ENCODE measurements at places on chromosomes 3 and 15.

GRCh38 chr3:111237946-111238345 lies 166.3 kb downstream of the NECTIN3 start:
- no peak for DNase-seq

DNA sequence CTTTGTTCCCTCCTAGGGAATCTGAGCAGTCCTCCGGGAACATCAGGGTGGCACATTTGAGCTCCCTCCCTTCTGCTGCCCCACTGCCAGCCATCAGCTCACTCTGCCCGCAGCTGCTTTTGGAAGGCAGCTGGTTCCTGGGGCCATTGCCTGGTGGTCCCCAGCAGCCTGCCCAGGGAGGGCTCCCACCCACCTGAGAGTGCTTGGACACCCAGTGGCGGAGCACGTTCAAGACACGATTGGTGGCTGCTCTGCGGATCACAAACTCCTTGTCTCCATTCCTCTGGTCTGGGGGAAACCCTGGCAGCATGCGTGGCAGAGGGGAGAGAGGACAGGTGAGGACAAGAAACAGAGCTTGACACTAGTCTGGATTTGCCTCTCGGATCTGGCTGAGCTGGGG lies 53.7 kb upstream of the CTSH start:
- no peak for DNase-seq

DNA sequence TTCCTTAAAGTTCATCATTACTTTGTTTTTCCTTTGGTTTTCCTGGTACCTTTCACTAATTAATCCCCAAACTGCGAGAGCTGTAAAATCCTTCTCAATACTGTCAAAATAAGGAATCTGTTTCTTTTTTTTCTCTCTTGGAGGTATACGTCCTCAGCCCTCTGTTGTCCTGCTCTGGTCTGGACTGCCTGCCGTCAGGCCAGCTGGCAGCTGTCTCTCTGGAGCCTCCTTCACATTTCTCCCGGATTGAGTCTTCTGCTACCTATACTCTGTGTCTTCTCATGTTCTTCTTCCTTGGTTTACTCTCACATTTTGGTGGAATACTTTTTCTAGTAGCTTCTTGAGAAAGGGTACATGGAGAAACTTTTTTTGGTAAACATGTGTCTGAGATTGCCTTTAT lies 13.8 kb downstream of the TATDN2 start:
- DNase-seq, result no peak

- no peak for DNase-seq
Observed at GRCh38 chr3:141227752-141228151, 3.9 kb upstream of the PXYLP1 start.

GRCh38 chr3:100412912-100413590 lies 11.7 kb downstream of the LNP1 start:
- no peak for DNase-seq

GRCh38 chr15:89208256-89208655 lies 13.1 kb downstream of the RLBP1 start:
- DNase-seq, result no peak

GRCh38 chr15:66004618-66005262 lies 135.4 kb downstream of the RAB11A start:
- DNase-seq, result no peak

DNA sequence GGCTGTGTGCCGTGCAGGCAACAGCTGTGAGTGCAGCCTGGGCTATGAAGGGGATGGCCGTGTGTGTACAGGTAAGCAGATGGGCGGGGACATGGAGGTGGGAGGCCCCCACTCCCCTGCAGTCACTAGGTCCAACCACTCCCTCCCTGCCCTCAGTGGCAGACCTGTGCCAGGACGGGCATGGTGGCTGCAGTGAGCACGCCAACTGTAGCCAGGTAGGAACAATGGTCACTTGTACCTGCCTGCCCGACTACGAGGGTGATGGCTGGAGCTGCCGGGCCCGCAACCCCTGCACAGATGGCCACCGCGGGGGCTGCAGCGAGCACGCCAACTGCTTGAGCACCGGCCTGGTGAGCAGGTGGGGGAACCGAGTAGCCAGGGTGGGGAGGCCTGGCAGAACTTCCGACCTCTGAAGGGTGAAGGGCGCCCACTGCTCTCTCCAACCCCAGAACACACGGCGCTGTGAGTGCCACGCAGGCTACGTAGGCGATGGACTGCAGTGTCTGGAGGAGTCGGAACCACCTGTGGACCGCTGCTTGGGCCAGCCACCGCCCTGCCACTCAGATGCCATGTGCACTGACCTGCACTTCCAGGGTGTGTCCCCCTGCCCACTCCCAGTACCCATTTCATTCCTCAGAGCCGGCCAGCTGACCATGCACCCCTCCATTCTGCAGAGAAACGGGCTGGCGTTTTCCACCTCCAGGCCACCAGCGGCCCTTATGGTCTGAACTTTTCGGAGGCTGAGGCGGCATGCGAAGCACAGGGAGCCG lies 11.6 kb downstream of the NT5DC2 start:
- no peak for DNase-seq

GRCh38 chr15:95804484-95804883 lies 526.0 kb upstream of the NR2F2 start:
- DNase-seq, result no peak

GRCh38 chr3:163543662-163544061 lies 1534.6 kb downstream of the SI start:
- no peak for DNase-seq
